ENCODE measurements at places on chromosomes 2 and 18.

DNA sequence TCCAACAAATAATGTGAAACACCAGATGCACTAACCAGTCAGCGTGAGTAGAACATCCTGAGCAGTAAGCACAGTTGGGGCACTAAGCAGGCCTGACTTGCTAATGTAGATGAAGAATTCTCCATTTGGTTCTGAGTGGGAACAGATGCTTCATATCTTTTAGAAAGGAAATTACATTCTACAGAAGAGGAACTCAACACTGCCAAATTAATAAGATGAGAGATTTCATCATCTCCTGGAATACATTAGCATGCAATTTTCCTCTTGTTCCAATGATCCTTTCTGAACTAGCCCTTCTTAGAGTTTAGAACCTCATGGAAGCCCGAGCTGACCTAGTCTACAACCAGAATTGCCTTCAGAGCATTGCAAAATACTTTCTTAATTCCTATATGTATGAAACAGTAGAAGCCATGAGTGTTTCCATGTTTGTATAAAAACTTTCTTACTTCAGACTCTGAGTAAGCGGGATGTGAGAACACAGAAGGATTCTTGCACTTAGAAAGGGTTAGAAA lies 34.8 kb downstream of the COL5A2 start:
- no peak for DNase-seq

GRCh38 chr2:241849616-241850543 lies 8.8 kb downstream of the PDCD1 start:
- no peak for DNase-seq

GRCh38 chr18:76827205-76828200 lies 5.1 kb downstream of the ZNF236 start:
- no peak for DNase-seq

GRCh38 chr2:126979039-126980003 lies 80.6 kb downstream of the TEX51 start:
- DNase-seq = no peak

GRCh38 chr2:133773854-133774653 lies 205.8 kb upstream of the NCKAP5 start:
- DNase-seq = no peak

DNA sequence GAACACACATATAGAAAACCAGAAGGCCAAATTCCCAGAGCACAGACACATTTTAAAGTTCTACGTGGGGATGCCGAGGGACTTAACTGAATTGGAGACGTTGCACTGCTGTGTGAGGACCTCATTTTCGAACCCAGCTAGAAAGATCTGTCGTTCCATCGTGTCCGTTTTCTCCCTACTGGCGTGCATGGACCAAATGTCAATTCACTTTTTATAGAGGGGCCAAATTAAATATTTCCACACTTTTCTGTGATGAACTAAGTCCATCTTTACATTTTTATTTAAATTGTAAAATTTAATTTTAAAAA lies 692 bp upstream of the TSHZ1 start:
- DNase-seq = no peak

DNA sequence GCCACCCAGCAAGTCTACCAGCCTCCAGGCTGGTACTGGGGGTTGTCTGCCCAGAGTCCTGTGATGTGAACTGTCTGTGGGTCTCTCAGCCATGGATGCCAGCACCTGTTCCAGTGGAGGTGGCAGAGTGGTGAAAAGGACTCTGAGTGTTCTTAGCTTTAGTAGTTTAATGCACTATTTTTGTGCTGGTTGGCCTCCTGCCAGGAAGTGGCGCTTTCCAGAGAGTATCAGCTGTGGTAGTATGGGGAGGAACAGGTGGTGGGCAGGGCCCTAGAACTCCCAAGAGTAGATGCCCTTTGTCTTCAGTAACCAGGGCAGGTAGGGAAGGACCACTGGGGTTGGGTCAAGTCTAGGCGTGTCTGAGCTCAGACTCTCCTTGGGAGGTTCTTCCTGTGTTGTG lies 356.7 kb downstream of the STK39 start:
- DNase-seq = no peak

- DNase-seq = no peak
Measured at GRCh38 chr18:27400001-27400400, 214.9 kb upstream of the CHST9 start.

GRCh38 chr18:32378705-32379104 lies 92.0 kb downstream of the GAREM1 start:
- DNase-seq = no peak

- no peak for DNase-seq
Measured at GRCh38 chr2:20561637-20562454, 89.1 kb downstream of the HS1BP3 start.

DNA sequence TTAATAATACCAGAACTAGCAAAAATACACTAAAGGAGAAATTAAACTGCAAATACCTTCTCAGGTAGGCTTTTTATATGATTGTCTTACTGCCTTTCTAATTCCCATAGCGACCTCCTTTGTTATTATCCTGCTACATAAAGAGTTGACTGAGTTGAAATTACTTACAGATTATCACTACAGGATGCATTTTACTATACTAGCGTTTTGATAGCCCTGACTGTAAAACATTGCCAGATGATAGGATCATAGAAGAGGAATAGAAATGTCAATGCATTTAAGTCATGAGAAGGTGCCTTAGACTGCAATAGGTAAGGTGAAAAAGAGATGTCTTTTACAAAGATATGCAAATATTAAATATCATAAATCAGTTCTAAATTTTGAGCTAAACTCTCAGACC lies 639.7 kb downstream of the NRXN1 start:
- DNase-seq = no peak

- DNase-seq = no peak
Measured at GRCh38 chr2:237258116-237258515, 155.8 kb downstream of the COL6A3 start.

- DNase-seq = no peak
Measured at GRCh38 chr18:21684731-21685130, 19.8 kb downstream of the ABHD3 start.

DNA sequence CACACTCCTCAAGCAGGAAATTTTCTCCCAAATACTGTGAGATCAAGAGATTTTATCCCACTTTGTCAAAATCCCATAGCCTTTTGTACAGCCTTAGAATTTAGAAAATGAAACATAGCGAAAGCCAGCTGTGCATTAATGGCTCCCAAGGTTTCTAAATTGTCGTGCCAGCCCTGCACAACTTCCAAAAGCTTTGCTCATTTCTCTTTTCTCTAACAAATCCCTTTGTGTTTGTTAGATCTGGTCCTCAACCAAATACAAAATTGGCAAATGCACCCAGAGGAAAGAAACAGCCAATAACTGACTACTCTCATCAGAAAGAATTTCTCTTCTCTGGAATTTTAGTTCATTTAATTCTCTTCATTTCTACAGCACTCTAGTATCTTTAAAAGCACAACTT lies 361.1 kb downstream of the INSIG2 start:
- no peak for DNase-seq

DNA sequence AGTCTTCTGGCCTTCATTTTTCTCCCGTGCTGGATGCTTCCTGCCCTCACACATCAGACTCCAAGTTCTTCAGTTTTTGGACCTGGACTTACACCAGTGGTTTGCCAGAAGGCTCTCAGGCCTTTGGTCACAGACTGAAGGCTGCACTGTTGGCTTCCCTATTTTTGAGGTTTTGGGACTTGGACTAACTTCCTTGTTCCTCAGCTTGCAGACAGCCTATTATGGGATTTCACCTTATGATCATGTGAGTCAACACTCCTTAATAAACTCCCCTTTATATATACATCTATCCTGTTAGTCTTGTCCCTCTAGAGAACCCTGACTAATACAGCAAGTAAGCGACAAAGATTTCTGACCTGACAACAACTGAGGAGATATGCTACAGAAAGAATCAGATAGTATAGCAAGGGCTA lies 7.2 kb downstream of the CDC42EP3 start:
- no peak for DNase-seq

DNA sequence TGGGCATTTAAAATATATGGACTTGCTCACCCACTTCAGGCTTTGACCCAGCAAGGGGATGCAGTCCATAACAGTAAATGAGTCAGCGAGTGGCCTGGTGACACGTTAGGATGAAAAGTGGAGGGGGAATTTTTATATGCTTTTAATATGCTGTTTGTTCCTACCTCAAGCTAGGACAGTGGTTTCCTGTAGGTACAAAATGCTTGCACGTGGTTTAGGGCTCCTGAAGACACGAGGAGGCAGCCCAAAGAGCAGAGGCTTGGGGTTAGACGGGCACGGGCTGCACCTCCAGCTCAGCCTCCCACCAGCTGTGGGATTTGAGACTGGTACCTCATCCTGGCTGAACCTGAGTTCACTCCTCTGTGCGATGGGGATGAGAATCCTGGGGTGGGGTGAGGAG lies 306.2 kb upstream of the CXCR4 start:
- no peak for DNase-seq

DNA sequence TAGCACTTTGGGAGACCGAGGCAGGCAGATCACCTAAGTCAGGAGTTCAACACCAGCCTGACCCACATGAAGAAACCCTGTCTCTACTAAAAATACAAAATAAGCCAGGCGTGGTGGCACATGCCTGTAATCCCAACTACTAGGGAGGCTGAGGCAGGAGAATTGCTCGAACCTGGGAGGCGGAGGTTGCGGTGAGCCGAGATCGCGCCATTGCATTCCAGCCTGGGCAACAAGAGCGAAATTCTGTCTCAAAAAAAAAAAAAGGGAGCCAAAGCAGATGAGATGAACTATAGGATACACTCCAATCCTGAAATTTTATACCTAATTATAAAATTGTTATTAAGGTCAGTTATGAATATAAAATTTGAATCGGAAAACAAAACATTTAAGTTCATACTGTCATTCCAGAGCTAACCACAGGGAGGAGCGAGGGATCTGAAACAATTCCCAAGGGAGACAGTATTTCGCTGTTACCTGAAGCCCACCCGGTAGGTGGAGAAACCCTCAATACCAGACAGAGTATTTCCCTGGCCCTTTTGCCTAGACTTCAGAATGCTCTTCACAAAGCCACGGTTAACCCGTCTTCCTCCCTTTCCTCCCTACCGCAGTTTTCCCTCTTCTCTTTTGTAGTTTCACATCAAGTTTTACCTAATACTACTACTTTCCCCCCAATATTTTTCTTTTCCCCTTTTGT lies 1.4 kb downstream of the PPM1G start:
- no peak for DNase-seq
